ENCODE measurements at places on chromosomes 11 and 22.

DNA sequence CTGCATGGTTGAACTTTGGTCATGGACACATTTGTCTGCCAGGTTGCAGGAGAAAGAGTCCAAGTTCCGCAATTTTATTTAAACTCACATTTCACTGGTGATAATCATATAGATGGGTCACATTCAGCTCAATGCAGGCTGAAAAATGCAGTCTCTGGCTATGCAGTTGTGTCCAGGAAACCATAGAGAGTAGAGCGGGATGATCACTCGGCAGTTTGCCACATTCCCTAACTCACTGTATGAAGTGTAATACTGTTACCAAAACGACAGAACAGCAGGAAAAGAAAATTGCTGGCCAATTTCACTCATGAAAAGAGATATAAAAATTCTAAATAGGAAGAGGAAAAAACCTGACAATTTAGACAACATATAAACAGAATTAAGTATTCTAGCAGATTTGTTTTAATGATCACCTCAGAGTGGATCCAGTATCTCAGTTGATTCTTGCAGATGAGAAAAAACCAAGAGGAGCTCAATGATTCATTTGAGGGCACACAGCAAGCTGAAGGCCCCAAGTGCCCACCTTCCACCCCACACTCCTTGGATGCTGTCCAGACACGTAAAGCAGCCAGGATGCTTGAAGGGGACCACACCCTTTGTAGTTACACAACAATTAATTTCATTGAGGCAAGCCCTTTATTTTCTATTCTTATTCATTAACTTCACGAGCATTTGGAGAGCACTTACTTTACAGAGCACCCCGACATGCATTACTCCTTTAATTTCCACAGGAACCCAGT lies 422.3 kb downstream of the SOX6 start:
- no peak for DNase-seq

DNA sequence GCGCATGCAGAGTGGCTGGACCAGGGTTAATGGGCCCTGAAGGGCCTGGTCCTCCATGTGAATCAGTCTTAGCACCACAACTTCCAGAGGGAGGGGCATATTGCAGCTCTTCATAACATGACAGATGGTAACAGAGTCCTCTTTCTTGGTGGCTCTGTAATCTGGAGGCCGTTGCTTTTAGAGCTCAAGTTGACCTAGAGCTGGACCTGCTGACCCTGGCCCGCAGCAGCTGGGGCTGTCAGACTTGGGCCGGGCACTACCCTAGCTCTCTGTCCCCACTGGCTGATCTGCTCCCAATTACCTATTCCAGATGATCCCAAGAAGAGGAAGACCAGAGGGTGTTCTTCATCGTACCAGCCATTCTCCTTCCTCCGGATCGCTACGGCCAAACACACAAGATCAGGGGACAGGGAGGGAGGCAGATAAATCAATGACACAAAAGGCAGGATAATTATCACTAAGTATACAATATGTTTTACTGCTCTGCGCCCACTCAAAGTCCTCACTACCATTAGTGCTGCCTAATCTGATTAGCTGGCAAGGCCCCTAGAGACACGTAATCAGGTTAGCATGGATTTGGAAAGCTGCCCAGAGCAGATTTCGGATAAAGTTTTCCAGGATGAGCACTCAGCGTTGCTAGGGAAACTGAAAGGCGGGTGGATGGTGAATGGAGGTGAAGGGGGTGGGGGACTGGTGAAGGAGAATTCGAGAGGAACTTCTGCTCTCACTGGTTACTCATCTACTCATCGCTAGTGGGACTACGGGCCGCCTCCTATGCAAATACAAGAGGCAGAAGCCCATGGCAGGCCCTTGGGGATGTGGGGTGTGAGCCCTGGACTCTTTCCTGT lies 64.5 kb upstream of the PHOX2A start:
- no peak for DNase-seq

DNA sequence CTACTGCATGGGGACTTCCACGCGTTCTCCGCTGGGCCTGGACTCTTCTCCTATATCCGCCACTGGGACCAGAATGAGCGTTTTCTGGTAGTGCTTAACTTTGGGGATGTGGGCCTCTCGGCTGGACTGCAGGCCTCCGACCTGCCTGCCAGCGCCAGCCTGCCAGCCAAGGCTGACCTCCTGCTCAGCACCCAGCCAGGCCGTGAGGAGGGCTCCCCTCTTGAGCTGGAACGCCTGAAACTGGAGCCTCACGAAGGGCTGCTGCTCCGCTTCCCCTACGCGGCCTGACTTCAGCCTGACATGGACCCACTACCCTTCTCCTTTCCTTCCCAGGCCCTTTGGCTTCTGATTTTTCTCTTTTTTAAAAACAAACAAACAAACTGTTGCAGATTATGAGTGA lies 7.7 kb downstream of the SLC3A2 start:
- DNase-seq, result no peak

DNA sequence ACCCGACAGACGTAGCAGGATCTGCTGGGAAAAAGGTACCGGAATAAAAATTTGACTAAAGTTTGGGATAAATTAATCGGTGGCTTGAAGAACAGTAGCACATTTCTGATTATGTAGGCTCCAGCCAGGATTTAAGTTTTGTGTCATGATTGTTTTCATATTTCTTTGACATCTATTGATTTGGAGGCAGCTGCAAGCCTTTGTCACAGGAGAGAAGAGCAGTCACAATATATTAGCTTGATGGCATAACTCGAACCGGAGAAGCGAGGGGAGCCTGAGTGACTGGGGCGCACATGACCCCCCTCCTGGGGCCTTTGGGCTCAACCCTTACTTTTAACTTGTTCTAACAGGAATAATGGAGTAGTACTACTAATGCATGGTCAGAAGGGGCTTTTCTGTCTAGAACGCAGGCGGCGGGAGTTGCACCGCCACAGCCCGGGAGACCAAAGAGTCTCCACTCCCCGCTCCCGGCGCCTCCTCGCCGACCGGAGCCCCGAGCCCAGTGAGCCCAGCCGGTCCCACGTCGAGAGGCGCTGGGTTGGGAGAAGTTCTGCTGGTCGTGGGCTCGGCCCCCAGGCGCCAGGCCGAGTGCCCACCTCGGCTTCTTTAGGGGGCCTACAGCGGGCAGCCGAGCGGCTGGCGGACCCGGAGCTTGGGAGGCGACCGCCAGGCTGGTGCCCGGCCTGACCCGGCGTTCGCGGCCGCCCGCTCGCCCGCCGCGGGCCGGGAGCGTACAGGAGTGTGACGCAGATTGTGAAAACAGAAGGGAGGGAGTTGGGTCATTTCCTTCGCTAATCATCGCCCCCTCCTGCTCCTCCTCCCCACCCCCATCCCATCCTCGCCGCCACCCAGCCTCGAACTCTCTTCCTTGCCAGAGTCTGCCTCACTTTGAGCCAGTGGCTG lies 15.7 kb upstream of the PAX6 start:
- DNase-seq, result no peak

- DNase-seq, result no peak
Measured at GRCh38 chr22:47622541-47622940, 860.1 kb downstream of the TBC1D22A start.

DNA sequence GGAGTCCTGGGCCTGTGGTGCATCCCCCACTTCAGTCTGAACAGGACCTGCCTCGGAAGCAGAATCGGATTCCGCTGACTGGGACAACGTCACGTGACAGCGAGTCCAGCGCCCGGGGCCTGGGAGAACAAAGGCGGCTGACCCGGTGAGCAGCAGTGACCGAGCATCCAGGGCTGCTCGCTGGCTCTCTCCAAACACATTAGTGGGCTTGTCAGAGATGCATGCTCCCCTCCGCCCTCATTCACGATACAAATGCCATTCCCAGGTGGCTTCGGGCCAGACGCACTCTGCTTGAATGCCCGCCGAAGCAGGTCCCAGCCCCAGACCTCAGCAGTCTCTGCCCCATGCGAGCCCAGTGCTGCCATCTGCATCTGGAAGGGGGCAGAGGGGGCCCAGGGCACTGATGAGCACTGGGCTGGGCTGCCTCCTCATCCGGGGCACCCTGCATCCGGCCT lies 91.0 kb downstream of the WNT7B start:
- DNase-seq, result no peak

GRCh38 chr22:37269936-37270678 lies 12.2 kb upstream of the CYTH4 start:
- no peak for DNase-seq

DNA sequence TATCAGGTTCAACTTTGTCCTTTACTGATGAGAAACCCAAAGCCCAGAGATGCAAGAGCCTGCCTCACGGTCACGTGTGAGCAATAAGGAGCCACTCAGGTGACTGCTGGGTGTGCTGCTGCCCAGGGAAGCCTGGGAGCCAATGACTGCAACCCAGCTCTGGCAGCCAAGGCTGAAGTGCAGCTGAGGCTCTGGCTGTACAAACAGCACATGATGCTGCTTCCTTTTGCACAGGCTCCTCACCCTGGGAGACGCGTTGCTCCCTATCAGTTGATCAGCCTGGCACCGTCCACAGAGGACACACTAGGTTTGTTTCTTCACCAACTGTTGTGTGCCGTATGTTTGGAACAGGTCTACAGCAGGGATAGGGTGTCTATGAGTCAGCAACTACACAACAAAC lies 168.7 kb downstream of the EFCAB6 start:
- DNase-seq, result no peak

GRCh38 chr11:134517621-134518293 lies 105.7 kb upstream of the B3GAT1 start:
- no peak for DNase-seq

DNA sequence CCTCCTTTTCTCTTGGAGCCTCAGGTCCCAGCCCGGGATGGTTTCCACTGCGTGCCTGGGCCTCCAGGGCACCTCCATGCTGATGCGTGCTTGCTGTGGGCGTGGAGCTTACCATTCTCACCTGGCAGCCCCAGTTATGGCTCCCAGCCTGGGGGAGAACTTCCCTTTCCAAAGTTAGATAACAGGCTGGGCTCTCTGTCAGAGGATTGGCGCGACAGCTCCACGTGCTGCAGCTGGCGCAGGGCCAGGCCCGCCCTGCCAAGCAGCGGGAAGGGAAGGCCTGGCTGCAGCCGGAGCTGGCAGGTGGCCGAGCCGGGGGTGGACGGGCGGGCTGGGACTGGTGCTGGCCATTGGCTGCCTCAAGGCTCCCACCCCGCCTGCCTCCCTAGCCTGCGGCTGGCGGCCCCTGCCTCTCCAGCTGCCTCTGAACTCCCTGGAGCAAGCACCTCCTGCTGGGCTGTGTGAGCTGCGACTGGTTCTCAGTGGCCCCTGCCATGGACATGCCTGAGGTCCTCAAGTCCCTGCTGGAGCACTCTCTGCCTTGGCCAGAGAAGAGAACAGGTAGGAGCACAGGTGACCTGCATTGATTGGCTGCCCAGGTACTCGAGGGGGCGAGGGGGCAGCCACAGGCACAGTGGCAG lies 14.6 kb upstream of the TEF start:
- no peak for DNase-seq

- DNase-seq, result no peak
Measured at GRCh38 chr11:29809121-29809520, 207.7 kb downstream of the KCNA4 start.

GRCh38 chr11:114399490-114400215 lies 658 bp downstream of the C11orf71 start:
- peak; percentile 28 for DNase-seq
